Activated naive CD4-positive, alpha-beta T cell (primary cell): ENCODE measurements at places on chromosomes 16 and 17.

DNA sequence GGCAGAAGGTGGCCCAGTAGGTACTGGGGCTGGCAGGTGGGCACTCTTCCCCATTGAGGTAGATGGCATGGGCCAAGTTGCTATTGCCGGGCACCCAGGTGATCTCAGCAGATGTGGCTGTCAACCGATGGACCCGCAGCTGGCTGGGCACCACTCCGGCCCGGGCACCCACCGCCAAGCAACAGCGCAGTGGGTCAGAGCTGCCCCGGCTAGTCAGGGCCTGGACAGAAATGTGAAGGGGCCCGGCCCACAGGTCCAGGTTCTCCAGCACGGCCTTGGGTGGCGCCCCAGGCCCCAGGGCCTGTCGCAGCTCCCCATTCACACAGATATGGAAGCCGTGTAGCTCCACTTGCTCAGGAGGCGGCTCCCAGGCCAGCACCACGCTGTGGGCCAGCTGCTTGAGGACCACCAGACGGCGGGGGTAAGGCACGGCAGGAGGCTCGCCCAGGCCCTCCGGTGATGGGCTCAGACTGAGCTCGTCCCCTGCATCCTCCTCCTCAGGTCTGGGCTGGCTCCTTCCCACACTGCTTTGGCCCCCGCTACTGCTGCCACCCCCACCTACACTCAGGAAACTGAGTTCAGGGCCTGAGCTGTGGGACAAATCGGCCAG lies 16.5 kb downstream of the TSPOAP1 start:
- DNase-seq, result no peak

DNA sequence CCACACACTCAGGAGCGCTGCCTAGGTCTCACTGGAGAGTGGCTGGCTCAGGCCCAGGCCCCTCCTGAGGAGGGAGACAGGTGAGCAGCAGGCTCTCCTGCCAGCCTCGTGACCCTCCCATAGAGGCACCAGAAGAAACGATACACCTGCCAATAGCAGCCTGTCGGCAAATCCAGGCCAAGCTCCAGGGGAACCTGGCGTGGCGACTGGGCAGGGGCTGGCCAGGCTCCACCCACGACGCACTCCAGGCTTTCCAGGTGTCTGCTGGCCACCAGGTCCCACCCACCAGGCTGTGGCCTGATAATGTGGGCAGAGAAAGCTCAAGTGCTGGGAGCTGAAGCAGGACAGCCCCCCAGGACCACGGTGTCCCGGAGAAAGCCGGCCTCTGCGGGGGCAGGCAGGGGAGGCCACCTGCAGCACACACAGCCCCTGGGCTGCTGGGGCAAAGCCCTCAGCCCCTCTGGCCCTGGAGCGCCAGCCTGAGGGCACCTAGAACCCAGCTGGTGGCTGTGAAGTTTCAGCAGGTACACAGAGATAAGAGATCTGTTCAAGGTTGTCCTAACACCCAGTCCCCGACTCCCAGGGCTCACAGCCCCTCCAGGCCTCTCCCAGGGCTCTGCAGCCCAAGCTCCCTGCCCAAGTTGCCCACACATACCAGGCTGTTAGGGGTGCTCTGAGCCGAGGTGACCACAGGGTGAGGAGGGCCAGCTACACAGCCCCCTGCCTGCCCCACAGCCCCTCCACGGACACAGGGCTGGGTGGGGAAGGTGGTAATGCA lies 2.4 kb downstream of the PGAP6 start:
- no peak for DNase-seq

DNA sequence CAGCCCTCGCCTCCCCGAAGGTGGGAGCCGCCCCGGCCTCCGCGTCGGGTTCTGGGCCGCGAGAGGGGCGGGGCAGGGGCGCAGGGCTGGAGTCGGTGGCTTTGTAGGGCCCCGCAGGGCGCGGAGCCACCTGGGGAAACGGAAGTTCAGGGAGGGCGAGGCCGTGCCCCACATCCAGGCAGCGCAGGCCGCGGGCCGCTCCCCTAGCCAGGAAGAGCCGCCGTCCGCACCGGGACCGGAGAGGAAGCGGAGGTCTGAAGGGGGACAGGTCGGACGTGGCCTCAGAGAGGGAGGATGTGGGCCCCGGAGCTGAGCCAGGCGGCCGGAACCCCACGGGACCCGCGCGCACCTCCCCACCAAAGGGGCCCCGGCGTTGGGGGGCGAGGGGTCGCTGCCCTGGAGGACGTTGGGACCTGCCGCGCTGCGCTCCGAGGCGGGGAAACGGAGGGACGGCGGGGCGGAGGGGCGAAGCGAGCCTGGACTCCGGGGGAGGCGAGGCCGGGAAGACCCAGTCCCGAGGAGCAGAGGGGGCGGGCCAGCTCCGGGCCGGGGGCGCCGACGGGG lies 482 bp upstream of the SLC16A3 start:
- DNase-seq, result no peak

DNA sequence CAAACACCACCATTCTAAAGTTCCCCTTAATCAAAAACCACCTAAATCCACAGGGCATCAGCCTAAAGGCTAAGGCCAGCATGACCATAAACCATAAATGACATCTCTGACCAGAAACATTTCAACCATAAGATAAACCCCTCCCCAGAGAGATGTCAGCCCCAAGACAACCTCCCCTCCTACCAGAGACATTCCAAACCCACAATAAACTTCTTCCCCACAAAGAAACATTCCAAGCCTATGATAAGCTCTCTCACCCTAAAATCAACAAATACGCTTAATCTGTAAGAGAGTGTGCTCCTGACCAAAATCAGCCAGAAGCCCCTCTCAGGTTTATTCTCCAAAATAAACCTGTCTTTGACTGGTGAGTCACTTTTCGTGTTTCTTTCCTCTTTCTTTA lies 54.8 kb downstream of the SLFN5 start:
- no peak for DNase-seq

DNA sequence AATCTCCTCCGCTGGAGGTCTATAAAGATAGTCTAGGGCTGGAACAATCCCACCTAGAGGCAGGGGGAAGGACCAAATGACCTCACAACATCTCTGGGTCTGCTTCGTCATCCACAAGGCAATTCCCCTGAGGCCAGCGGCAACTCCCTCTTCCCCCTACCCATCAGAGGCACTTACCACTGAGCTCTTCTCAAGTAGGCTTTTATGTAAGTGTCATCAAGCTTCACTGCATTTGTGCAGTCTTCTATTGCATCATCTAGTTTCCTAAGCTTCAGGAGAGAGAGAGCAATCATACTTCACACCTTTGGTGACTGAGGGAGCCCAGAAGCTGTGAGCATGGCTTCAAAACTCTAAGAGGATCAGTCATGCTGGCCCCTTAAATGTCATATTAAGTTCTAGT lies 21.0 kb downstream of the CNP start:
- DNase-seq, result no peak

DNA sequence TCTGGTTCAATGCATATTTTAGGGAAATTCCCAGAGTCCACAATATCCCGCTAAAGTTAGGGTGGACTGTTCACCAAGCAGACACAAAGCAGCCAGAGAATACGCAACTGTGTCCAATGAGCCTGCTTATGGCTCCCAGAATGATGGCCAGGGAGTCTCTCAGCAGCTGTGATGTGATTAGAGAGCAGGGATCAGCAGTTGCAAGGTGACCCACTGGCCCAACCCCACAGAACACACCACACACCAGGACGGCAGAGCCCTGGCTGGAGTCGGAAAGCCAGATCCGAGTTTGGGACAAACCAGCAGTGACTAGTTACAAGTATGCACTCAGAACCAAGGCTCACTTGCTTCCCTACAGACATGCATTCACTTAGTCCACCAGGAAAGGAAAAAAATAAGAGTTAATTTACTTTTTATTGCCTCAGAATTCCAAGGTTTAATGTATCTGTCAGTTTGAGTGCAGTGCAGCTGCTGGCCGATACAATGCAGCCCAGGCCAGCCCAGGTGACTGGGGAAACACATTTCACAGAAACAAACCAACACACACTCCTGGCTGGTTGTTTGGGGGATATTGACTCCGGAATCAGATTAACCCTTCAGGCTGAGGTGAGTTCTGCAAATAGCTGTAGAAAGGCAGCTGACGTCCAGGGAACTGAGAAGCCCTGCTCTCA lies 121.7 kb downstream of the HIC1 start:
- DNase-seq, result no peak

- DNase-seq, result no peak
Observed at GRCh38 chr16:72917051-72917450, 130.9 kb downstream of the ZFHX3 start.

DNA sequence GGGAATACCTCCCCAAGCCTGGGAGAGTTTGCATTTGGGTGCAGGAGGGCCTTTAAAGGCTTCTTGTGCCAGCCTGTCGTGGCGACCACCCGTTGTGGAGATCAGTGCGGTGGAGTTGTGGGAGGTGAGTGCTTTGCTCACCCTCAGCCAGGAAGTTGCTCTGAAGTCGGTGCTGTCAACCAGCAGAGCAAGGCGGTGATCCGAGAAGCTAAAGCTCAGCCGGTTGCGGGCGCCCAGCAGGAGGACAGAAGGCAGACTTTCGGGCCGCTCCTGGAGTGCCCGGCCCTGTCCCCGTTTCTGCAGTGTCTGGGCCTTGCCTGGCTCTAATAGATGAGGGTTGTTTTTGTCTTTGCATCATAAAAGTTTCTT lies 1.4 kb downstream of the UBE2I start:
- DNase-seq, result no peak

- no peak for DNase-seq
Observed at GRCh38 chr16:86041807-86042206, 142.8 kb downstream of the IRF8 start.

- no peak for DNase-seq
Observed at GRCh38 chr17:4249452-4250029, 14.2 kb downstream of the ANKFY1 start.

DNA sequence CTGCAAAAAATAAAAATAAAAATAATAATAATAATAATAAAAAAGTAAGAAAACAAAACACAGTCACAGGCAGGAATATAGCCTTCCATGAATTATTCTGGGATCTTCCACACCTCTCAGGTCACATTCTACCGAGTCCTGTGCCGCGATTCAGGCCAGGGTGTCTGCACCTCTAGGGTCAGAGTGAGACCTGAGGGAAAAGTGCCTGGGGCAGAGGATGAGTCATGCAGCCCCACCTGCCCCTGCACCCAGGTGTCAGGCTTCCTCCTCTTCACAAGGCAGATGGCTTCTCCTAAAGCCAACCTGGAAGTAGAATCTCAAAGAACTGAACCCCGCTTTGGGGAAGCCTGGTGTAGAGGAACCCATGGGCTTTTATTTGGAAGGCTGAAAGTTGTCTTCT lies 283.7 kb downstream of the CPPED1 start:
- no peak for DNase-seq

- DNase-seq, result no peak
Observed at GRCh38 chr17:65231662-65232335, 94.6 kb downstream of the RGS9 start.

GRCh38 chr17:38900978-38901656 lies 24.3 kb upstream of the LASP1NB start:
- DNase-seq, result no peak

DNA sequence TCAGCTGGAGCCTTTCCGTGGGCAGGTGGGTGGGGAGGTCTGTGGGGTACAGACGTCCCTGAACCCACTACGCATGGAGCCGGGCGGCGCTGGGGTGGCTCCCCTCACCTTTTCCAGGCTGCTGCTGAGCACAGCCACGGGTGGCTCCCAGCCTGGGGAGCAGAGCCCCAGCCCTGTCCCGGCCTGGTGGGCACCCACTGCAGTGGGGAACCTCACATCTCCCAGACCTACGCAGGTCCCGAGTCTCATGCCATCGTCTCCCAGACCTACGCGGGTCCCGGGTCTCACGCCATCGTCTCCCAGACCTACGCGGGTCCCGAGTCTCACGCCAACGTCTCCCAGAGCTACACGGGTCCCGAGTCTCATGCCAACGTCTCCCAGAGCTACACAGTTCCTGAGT lies 17.0 kb upstream of the APRT start:
- no peak for DNase-seq
